T1000 (cell line): ENCODE measurements at places on chromosomes 11 and 22.

DNA sequence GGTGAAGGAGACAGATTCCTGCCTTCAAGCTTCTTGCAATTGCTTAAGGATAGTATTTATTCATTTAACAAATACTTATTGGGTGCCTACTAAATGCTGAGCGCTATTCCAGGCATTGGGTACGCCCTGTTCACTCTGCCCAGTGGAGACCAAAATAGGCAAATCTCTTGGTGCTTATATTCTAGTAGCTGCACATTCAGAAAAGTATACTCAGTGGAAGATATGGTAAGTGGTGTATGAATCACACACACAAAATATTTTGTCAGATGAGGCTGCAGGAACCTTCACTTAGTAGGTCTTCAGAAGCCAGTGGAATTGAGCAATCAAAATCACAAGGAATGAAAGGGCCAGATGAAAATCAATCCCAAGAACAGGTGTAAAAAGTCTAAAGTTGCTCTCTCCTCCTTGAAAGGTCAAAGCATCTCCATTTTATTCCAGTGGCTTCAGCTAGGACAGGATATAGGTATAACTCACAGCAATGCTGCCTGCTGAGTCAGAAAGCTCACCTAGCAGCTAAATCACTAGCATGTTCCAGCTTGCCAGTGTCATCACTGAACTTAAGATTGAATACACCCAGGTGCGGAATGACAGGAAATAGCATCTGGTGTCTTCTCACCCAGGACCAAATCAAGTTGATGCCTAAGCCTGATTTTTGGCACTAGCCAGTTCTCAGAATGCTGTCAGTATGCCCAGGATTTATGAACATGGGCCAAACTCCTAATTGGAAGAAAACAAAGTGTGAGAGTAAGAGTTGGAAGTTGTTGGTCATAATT is 83.9 kb downstream of the AMOTL1 start:
- DNase-seq, result no peak

GRCh38 chr22:26660961-26661578 is 3.7 kb downstream of the MIAT start:
- no peak for DNase-seq

- DNase-seq, result no peak
These were observed 20.9 kb upstream of the NRGN start for GRCh38 chr11:124718801-124719200.

DNA sequence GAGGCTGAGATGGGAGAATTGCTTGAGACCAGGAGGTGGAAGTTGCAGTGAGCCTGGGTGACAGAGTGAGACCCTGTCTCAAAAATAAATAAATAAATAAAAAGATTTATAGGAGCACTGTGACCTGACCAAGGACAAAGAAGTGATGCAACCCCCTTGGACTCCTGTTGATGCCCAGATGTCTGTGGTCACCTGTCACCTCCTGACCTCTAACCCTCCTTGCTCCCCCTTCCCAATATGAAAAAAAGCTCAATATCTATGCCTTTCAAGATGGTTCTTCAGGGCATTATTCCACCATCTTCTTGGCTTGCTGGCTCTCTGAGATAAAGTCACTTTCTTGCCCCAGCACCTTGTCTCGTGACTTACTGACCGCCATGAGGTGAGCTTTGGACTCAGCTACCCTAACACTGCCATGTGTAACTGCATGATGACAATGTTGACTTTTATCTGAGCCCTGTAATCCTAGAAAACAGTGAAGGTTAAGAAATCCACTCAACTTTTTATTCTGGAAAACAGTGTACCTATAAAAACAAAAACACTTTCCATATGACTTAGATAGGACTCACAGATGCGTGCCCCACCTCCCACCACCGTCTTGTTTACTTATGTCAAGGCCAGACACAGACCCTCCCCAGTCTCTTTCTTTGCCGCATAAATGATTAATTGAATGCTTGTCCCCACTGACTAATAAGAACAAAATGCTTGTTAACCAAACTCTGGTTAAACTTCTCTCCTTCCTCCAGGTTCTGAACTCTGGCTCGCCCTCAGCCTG is 360.5 kb downstream of the BUD13 start:
- no peak for DNase-seq

DNA sequence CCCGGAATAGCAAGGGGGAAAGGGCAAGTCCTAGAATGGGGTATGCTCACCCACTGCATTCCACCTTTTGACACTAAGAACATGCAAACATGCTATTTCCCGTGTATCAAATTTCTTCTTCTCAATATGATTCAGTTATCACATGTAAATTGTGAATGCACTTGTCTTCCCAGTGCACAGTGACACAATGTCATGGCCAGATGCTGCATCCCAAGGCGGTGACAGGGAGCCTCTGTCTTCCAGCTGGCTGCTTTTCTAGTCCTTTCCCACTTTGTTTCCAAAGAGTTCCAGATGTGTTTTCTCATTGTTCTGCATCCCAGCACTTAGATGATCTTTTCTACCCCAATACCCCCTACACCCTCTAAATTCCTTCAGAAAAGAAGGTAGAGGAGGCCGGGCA is 12.4 kb downstream of the SLC25A18 start:
- no peak for DNase-seq

GRCh38 chr22:35521358-35522224 is 19.0 kb upstream of the RASD2 start:
- no peak for DNase-seq

GRCh38 chr11:22342211-22343031 is 4.2 kb downstream of the SLC17A6 start:
- no peak for DNase-seq
